ENCODE measurements at places on chromosomes 5 and 9.

- DNase-seq: peak; percentile 65
Observed at GRCh38 chr5:34686762-34687268, 30.7 kb downstream of the RAI14 start.

DNA sequence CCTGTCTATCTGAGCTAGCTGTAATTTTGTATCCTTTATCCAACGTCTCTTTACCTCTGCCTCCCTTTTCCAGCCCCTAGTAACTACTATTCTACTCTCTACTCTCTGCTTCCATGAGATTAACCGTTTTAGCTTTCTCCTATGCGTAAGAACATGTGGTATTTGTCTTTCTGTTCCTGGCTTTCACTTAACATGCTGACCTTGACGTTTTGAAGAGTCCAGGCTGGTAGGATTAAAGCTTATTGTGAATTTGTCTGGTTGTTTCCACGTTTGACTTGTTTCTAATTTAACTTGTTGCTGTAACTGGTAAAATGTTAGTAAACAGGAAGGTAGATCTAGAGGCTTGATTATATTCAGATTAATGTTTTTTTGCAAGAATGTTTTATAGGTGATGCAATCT lies 385.3 kb downstream of the PSAT1 start:
- no peak for DNase-seq

DNA sequence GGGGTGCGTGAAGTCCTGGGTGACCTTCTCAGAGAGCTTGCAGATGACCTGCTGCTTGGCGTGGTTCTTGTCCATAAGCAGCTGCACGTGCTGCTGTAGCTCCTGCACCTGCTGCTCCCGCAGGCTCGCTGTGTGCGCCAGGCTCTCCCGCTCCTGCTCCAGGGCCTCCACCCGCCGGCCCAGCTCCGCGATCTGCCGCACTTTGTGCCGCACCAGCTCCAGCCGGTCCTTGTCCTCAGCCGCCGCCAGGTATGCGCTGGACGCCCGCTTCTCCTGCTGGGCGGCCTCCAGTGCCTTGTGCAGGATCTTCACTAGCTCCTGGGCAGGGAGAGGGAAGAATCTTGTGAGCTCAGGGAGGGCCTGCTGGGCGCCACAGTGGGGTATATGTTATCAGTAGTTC lies 28.5 kb upstream of the CORO2A start:
- no peak for DNase-seq

DNA sequence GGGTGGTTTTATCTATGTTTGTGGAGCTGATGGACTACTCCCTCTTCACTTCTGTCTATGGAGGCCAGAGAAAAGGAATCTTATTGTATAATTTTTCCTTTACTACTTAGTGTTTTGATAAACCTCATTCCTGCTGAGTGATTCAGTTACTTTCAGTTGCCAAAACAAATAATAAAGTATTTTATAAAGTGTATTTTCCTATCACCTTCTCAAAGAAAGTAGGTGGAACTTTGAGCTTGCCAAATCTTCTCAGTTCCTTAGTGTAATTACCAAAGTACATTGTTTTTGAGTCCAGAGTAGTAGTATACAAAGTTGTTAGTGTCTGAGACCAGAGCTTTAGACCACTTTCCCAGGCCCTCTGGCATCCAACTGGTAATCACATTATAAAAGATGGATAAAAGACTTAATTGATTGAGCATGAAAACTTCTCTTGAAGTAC lies 13.5 kb downstream of the RABGAP1 start:
- no peak for DNase-seq

GRCh38 chr9:99851500-99851822 lies 29.8 kb downstream of the NR4A3 start:
- DNase-seq: no peak

DNA sequence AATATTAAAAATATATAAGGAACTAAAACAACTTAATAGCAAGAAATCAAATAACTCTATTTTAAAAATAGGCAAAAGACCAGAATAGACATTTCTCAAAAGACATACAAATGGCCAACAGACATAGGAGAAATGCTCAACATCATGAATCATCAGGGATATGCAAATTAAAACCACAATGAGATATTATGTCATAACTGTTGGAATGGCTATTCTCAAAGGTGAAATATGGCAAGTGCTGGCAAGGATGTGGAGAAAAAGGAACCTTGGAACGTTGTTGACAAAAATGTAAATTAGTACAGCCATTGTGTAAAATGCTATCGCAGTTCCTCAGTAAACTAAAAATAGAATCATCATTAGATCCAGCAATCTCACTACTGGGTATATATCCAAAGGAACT lies 468.5 kb downstream of the NFIB start:
- DNase-seq: no peak

- no peak for DNase-seq
Observed at GRCh38 chr5:132019857-132020555, 8.5 kb upstream of the ACSL6 start.

GRCh38 chr9:68742333-68742730 lies 37.3 kb downstream of the PIP5K1B start:
- no peak for DNase-seq

DNA sequence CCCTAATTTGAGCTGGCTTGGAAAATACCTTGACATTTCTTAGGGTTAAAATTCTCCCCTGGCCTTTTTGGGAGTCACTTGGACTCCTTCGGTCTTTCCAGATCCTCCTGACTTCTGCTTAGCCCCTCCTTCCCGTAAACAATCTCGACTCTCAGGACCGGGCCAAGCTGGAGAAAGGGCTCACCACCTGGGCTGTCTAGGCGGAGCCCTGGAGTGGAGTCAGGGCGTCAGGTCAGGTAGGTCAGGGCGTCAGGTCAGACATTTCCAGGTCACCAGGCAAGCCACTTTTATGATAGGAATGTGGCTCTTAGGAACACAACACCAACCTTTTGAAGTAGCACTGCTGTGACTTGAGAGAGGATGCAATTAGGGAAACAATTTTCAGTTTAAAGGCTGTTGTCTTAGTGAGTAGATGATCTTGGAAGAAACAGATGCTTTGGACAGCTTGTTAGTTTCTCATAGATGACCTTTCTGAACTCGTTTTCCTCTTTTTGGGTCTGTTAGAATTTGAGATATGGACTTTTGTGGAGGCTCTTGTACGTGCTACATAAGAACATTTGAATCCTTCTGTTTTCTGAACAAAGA lies 12.8 kb downstream of the OSTF1 start:
- DNase-seq: no peak

DNA sequence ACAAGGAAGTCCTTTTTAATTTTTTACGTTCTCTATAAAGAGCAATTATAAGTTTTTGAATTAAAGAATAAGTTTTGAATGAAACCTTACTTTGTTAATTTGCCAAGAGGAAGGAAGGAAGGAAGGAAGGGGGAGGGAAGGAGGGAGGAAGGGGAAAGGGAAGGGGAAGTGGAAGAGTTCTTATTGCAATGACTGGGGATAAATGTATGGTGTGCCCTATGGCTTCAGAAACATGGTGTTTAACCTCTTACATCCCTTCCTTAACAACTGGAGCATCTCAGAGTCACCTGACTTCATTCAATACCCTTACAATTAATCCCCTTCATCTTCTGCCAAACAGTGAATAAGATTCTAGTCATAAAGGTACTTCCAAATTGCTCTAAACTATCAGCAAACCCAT lies 16.0 kb downstream of the CEMIP2 start:
- no peak for DNase-seq

- DNase-seq: no peak
Observed at GRCh38 chr5:63959177-63959982, 2.9 kb downstream of the HTR1A start.

DNA sequence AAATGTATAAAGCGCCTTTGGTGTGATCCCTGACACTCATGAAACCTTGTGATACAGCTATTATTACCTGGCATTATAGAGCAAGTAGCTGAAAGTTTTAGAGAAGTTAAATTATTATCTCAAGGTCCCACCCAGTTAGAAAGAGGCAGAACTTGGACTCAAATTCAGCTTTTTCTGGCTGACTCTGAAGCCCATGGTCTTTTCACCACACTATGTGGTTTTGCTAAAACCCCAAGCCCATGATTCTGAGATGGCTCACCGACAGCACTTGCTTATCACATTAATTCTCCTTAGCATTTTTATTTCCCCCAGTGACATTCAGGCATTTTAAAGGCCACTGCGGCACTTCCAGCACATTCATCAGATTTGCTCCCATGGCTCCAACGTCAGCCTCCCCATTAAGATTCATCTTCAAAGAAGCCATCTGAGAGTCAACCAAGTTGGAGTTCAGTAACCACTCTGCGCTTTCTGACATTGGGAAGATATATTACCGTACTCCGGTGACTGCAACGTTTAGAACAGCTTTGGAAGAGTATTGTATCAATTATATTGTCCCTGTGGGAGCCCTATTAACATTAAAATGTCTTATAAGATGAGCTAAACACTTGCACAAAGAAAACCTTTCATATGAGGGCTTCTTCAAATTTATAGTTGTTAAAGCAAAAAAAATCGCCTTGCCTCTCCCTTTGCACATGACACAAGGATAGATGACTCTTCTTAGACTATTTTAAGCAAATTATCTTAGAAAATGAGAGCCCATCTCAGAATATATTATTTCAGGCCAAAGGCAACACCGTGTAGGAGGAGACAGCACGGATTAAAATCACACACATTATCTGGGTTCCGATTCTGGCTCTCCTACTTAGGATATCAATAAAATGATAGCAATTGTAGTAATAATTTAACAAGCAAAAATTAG lies 638.1 kb downstream of the ACTL7B start:
- no peak for DNase-seq

- DNase-seq: no peak
Observed at GRCh38 chr5:107853696-107854095, 183.0 kb upstream of the EFNA5 start.

GRCh38 chr5:73729329-73729728 lies 103.3 kb downstream of the ARHGEF28 start:
- DNase-seq: no peak

DNA sequence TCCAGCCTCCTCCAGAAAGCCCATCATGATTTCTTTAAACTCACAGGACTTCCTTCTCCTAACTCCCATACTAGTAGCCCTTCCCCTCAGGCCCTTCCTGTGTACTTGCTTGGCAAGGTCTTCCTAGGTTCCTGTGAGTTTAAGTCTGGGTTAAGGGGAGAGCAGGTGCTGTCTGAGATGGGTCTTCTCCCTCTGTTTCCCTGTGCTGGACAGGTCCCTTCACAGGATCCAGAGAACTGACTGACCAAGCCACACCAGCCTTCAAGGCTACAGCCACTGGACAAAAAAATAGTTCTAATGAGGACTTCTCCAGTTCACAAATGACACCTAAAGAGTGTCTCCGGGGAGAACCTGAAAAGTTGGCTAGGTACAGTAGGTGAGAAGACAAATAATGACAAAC lies 29.5 kb upstream of the MYORG start:
- DNase-seq: no peak

GRCh38 chr5:219460-219863 lies 1.3 kb downstream of the SDHA start:
- DNase-seq: no peak

GRCh38 chr5:131563434-131564228 lies 71.4 kb downstream of the RAPGEF6 start:
- DNase-seq: no peak

- no peak for DNase-seq
Observed at GRCh38 chr5:156913719-156914370, 49.2 kb downstream of the TIMD4 start.

DNA sequence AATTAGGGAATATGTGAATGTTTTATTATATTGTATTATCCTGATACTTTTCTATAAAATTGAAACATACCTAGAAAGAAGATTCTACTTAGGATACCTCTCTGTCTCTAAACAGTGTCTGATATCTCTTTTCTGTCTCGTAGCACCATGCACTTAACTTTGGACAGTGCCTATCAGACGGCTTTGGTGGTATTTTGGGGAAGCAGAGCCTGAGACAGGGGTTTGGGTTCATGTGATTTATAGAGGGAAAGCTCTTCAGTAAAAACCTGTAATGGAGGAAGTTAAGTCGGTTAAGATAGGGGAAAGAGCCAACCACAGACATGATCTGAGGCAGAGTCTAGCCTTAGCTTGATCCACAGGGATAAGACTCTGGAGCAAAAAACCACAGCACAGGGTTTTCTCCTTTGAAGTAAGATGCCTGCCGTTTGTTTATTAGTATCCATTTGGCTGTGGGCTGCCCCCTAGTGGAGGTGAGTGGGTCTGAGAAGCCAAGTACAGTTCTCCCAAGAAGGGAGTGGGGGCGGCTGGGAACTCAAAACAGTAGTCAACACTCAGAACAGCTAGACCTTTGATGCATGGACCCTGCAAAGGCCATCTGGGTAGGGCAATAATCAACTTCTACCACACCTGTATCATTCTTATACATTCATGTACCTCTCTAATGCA lies 141.2 kb upstream of the ASTN2 start:
- peak; percentile 22 for DNase-seq

- DNase-seq: no peak
Observed at GRCh38 chr9:38417003-38417945, 7.0 kb downstream of the IGFBPL1 start.

DNA sequence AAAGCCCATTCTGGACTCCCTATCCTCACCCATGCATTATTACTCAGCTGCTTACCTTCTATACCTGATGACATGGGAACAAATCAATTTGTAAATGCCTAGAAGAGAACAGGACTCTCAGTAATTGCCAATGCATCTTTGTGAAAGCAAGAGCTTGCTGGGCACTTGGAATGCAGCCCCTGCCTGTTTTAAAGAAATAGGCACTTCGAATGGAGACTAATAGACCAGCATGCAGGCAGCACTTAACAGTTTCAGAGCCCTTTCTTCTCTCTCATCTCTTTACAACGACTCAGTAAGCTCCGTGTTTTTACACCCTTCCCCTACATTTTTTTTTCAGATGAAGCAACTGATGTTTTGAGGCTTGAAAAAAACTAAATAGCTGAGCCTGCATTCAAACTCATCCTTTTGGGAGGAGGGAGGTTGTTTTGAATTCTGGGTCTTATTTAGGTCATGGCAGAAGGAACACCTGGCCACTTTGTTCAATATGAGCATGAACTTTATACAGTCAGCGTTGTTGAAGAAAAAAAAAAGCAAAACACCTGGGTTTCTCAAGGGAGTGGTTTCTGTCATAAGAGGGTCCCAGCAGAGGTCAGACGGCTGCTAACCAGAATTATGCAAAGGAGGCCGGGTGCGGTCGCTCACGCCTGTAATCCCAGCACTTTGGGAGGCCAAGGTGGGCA lies 34.6 kb upstream of the WHRN start:
- no peak for DNase-seq

DNA sequence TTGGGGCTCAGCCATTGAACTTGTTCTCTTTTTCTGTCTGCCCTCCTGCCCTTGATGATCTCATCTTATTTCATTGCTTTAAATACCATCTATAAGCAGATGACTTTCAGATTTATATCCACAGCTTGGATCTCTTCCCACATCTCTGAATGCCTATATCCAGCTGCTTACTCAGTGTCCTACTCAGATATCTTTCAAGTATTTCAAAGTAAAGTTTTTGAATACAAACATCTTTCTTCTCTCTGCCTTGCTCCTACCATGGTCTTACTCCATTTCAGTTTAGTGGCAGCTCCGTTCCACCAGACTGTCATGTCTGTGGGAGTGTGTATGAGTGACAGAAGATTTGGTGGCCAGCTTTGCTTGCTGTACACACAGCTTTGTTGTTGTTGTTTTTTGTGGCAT lies 59.7 kb downstream of the ERBIN start:
- DNase-seq: no peak

DNA sequence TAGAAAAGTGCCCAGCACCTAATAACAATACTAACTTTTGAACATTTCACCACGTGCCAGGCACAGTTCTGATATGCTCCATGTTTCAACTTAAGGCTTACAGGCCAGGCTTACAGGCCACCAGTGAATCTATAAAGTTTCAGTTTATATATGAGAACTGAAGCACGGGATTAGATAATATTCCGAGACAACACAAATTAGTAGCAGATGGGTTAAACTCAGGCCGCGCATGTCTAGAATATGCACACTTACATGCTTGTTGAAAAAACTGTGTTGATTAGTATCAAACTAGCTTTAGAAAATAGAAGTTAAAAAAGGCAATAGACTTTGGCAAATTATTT lies 587.9 kb downstream of the MTRR start:
- no peak for DNase-seq

- DNase-seq: no peak
Observed at GRCh38 chr5:1363581-1363980, 18.7 kb upstream of the CLPTM1L start.
